ENCODE measurements at places on chromosomes 2 and 18. TPM values are rescaled to one million over a fixed set of nuclear protein-coding genes. Genes with fewer than 3 reads are reported as not detected.

The PDE11A gene
- 4.8 TPM for polyA plus RNA-seq

The WDR75 gene
- polyA plus RNA-seq: 50.8 TPM

DNA sequence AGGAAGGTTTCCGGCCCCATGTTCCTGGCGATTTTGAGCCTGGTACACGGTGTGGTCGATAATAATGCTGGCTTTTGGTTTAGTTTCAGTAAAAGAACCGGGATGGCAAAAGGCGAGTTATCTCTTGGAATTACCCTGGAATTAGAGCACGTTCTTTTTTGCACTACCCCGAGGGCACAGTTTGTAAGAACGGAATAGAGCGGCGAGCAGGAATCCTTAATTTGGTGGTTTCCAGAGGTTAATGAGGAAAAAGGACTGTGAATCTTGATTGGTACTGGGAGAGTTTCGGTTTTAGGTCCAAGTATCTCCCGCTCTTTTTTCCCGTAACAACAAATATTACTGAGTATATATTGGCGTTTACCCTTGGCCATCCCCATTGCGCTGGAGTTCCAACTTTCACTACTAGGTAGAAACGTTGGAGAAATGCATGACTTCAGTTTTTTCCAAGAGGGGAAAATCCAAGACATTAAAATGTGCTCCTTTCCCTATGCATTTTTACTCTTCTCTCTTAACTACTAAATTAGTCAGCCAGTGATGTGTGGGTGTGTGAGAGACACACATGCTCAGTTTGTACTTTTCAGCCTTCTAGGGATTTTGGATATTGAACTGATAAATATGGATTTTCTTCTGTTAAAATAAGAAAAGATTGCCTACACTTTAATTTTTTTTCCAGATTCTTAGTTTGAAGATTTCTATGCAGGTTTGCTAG, 160.8 kb downstream of the AGPS start:
- no peak for DNase-seq

- no peak for DNase-seq
These were observed 91.7 kb upstream of the STON1 start for GRCh38 chr2:48438266-48438665.

- no peak for DNase-seq
These were observed 3.0 kb upstream of the PXDN start for GRCh38 chr2:1747065-1747941.
